ENCODE measurements at places on chromosomes 3 and 15. TPM values are rescaled to one million over a fixed set of nuclear protein-coding genes. Genes with fewer than 3 reads are reported as not detected.
A peak's percentile ranks its signal among the peaks of the same experiment; 100 is the strongest.

DNA sequence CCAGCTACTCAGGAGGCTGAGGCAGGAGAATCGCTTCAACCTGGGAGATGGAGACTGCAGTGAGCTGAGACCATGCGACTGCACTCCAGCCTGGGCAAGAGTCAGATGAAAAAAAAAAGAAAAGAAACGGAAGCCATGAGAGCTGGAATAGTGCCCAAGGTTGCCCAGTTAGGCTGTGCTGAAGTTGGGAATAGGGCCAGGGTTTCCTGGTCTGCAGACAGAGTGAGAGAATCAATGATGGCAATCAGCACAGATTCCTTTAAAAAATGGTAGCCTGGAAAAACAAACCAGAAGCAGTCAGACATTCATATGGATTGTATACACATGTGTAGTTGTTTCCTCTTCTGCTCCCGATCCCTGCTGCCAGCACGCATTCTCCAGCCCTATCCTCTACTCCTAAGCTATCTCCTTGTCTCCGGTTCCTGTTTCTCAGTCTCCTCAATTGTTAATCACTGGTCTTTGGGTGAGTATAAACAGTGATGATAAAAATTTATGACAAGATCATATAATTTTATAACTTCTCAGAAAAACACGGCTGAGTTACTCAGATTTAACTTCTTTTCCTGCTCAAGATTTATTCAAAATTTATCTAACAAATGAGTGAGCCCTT is 316.2 kb upstream of the UMPS start:
- H3K4me3 ChIP-seq: no peak overlapping the region
- DNase-seq: no peak
- H3K27me3 ChIP-seq: peaks cover 3% of the 10 kb centered on the region

GRCh38 chr3:81472600-81473362 is 288.7 kb downstream of the GBE1 start:
- H3K27ac ChIP-seq: no peak overlapping the region
- no peaks in the 10 kb centered on the region for H3K4me1 ChIP-seq
- no peak overlapping the region for H3K4me3 ChIP-seq

DNA sequence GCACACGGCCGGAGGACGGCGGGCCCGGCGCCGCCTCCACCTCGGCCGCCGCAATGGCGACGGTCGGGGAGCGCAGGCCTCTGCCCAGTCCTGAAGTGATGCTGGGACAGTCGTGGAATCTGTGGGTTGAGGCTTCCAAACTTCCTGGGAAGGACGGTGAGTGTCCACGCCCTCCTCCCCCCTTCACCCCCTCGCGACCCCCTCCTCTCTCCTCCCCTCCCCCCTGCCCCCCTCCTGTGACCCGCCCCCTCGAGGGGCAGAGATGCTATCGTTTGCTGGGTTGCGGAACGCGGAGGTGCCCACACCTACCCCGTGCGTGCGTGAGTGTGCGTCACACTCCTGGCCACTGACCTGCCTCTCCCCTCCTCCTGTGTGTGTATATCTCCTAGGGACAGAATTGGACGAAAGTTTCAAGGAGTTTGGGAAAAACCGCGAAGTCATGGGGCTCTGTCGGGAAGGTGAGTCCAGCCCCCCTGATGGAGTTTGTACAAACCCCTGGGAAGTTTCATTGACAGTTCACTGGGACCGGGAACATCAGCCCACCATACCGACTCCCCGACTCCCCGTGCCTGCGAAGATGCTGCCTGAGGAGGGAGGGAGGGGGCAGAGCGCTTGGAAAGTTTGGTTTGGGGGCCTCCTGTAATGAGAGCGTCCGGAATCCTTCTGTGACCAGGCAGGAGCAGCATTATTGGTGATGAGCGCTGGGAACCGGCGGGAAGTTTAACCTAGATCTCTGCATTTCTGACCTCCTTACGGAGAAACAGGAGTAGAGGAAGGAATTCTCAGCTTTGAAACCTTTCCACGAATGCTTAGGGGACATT is 795 bp upstream of the SCAANT1 start:
- peak; percentile 52 for DNase-seq
- H3K4me1 ChIP-seq: peaks cover 57% of the 10 kb centered on the region

The GOLGA8R gene
- total RNA-seq: 6.9 TPM

The MORF4L1 gene
- total RNA-seq: 271 TPM

DNA sequence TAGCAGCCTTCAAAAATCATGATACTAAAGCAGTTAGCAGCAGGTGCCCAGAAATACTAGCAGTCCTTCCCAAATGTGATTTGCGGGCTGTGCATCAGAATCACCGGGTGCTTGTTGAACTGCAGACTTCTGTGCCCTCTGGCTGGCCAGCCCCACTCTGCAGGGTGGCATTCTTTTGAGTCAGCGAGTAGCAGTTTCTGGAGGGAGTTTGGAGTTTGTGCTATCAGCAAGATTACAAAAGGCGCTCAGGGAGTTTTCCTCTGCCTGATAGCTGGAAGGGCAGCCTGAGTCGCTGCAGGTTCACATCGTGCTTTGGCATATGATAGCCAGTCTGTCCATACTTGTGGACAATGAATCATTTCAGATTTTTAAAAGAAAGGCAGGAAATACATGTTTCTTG is 57.6 kb downstream of the CLDN11 start:
- H3K36me3 ChIP-seq: no peaks in the 10 kb centered on the region
- H3K4me1 ChIP-seq: no peaks in the 10 kb centered on the region
- peaks cover 14% of the 10 kb centered on the region for H3K27me3 ChIP-seq
- no peak overlapping the region for H3K27ac ChIP-seq
- no peak for DNase-seq
- no peak overlapping the region for H3K4me3 ChIP-seq

The FBXO40 gene
- not detected for total RNA-seq

DNA sequence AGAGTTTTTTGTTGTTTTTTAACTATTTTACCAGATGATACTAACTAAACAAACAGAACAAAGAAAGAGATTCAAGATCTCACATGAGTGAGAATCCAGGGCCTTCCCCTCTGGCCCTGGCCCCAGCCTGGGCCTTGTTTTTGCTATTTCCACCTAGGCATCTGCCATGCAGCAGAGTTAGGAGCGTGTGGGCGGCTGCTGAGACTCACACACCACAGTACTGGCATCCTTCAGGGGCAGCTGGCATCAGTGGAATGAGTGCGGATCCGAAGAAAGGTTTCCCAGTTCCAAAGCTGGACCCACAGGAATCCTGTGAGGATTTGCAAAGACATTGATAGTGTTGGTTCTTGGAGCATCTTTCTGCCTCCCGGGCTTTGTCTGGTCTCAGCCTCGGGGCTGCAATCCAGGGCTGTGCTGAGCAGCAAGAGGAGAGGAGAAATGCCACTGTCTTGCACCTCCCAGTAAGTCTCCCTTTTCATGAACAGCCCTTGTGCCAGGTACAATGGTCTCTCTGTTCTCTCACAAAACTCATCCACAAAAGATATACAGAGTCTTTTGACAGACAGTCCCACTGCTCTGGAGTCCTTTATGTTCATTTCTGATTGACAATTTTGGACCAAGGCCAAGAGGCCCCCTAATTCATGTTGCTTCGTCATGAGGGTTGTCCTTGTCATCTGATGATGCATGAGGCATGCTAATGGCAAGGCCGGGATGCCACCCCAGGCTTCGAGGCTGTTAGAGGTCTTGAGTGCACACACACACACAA is 46.6 kb downstream of the APH1B start:
- H3K36me3 ChIP-seq: no peaks in the 10 kb centered on the region
- no peak overlapping the region for H3K4me3 ChIP-seq
- H3K4me1 ChIP-seq: no peaks in the 10 kb centered on the region
- DNase-seq: no peak
- H3K27ac ChIP-seq: no peak overlapping the region

The PROK2 gene
- total RNA-seq: not detected

- H3K4me1 ChIP-seq: no peaks in the 10 kb centered on the region
- no peak for DNase-seq
Measured at GRCh38 chr3:179884136-179884535, 152.6 kb downstream of the PEX5L start.

DNA sequence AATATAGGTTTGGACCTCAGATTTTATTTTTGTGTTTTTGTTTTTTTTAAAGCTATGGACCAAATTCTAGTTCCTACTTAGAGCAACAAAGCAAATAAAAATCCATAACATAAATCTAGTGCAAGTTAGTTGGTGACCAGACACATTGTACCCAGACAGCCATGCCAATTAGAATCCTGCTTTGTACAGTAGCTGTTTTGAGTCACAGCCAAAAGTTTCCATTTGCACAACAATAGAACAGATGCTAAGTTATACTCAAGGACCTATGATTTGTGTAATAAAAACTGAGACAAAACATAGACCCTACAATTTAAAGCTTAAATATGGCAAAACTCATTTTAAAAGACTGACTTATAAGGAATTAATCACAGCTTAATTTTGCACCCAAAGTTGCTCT is 513.1 kb upstream of the CBLB start:
- H3K27ac ChIP-seq: no peak overlapping the region
- no peaks in the 10 kb centered on the region for H3K4me1 ChIP-seq
- no peaks in the 10 kb centered on the region for H3K27me3 ChIP-seq
- no peak overlapping the region for H3K4me3 ChIP-seq
- DNase-seq: no peak

DNA sequence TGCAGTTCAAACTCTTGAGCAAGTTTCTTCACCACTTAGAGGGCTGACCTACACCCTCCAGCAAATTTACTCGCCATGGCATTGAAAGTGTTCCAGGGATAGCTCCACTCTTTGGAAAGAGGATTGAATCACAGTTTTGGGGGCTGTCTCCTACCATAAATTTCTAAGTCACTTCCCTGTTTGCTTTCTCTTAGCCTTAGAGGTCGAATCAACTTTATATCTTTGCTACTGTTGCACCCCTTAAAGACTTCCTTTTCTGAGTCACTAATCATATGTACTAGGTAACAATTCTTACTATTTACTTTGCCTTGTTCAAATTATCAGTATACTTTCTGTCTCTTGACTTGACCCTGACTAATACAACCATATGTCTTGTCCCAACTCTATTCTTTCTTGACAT is 1151.8 kb upstream of the ALCAM start:
- no peaks in the 10 kb centered on the region for H3K36me3 ChIP-seq
- no peaks in the 10 kb centered on the region for H3K4me1 ChIP-seq
- no peak overlapping the region for H3K4me3 ChIP-seq
- DNase-seq: no peak
- no peak overlapping the region for H3K27ac ChIP-seq

The TTLL13 gene
- total RNA-seq: 1.0 TPM

- DNase-seq: peak; percentile 21
- H3K27ac ChIP-seq: no peak within 1 kb of the TSS
- peak within 1 kb of the TSS; percentile 59 for H3K4me3 ChIP-seq
- peaks cover 9% of the 10 kb centered on the region for H3K36me3 ChIP-seq
Measured at GRCh38 chr15:76336254-76337058, at the start of gene ISL2. Gene ISL2 (plus strand): TSS chr15:76336773. CDS start chr15:76336884, 111 bp downstream.

The MTMR10 gene
- 40.8 TPM for total RNA-seq

- no peaks in the 10 kb centered on the region for H3K36me3 ChIP-seq
- H3K27ac ChIP-seq: no peak overlapping the region
- no peak for DNase-seq
- peak overlapping the region; percentile 46 for H3K4me3 ChIP-seq
Measured at GRCh38 chr15:48644827-48645557, 517 bp downstream of the FBN1 start.

DNA sequence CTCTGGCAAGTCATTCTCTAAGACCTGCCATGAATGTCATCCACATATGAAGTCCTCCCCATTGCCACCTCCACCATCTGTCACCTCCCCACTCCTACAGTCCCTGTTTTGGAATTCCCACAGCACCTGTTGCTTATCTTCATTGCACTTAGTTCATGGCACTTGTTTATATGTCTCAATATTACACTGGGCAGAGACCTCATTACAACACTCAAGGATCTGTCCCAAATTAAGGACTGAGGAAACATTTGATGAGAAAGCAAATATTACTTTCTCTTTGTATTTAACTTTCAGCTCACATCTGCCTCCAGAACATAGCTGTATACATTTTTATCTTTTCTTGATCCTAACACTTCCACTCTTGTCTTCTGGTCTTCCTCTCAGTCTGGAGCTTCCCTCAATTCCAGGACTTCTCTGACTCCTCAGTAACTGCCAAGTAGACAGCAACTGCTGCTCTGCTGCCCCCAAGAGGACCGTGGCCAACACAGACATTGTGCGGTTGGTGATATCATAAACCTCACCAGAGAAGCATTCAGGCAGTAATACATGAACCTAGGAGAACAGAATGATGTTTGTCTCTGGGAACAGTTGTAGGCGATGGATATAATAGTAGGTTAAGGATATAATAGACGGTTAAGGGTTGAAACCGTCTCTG is 45.0 kb upstream of the FGF12 start:
- H3K27ac ChIP-seq: no peak overlapping the region
- DNase-seq: no peak
- peaks cover 4% of the 10 kb centered on the region for H3K27me3 ChIP-seq
- peaks cover 3% of the 10 kb centered on the region for H3K36me3 ChIP-seq

The TMOD2 gene
- 19.9 TPM for total RNA-seq

The CNTN3 gene
- not detected for total RNA-seq

DNA sequence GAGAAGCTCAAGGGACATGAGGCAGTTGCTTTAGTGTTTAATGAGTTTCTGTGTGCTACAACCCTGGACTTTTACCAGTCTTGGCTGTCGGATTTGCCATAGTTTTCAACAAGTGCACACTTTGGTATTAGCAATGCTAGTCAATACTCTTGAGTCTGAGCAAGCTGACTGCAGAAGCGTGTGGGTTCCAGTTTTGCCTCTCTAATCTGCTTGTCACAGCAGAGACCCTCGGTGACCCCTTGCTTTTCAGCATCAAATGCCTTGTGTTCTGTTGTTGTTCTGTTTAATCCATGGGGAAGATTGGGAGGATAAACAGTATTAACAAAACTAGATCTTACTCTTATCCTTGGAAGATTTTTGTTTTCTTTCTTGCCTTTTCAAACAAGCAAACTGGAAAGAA is 194.3 kb upstream of the CHRM5 start:
- H3K4me3 ChIP-seq: no peak overlapping the region
- no peak overlapping the region for H3K27ac ChIP-seq
- H3K4me1 ChIP-seq: no peaks in the 10 kb centered on the region
- H3K36me3 ChIP-seq: no peaks in the 10 kb centered on the region
- no peak for DNase-seq

The FAM43A gene
- 3.8 TPM for total RNA-seq

The CHST14 gene
- 8.2 TPM for total RNA-seq

DNA sequence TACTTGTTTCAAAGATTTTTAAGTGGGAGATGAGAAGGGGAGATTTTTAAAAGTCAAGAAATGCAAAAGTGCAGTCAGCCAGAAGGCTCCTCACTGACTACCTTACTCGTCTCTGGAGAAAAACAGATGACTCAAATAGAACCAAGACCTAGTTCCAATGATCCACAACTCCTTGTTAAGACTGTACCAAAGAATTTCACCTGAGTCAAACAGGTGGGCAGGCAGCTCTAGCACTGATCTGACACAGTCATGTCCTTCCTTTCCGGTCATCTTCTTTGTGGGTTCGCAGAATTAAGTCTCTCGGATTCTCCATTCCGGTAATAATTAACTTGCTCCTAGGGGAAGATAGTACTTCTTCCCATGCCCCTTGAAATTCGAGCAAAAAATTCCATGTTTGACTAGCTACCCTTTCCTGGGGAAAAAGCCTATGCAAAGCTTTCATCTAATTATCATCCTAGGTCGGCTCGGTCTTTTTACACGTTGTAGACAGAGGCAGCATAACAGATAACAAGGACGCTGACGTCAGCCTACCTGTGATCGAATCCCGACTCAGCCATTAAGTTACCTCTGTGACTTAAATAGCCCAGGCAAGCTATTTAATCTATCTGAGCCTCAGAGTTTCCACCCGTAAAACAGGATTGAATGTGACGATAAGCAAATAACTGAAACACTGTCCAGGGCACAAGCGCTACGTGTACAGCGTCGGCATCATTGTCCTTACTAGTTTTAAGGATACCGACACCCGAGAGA is 758 bp downstream of the SELENOK start:
- H3K4me3 ChIP-seq: peak overlapping the region; percentile 94
- H3K36me3 ChIP-seq: peaks cover 4% of the 10 kb centered on the region
- peaks cover 3% of the 10 kb centered on the region for H3K27me3 ChIP-seq
- H3K4me1 ChIP-seq: peaks cover 55% of the 10 kb centered on the region
- peak overlapping the region; percentile 97 for H3K27ac ChIP-seq
